ENCODE measurements at places on chromosomes 3 and 15.

GRCh38 chr15:100665570-100665969 lies 63.2 kb downstream of the ASB7 start:
- DNase-seq, result no peak

DNA sequence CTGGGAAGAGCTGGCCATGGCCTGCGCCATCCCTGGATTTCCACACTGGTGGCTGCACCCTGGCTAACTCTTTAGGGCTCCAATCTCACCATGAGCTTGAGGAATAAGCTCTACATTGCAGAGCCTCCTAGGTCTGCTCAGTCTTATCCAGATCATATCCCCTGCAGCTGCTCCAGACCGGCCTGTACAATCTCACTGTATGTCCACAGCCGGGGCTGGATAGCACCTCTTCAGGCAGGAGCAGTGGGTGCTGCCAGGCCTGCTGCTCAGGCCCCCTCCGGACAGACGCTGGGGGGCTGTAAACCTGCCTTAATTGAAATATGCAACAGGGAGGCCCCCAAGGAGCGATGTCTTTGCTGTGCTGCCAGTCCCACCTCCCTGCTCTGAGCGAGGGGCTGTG lies 15.6 kb downstream of the INSYN1 start:
- DNase-seq, result no peak

- no peak for DNase-seq
These were observed 172.8 kb upstream of the C2CD4B start for GRCh38 chr15:62337934-62338333.

- peak; percentile 59 for DNase-seq
These were observed 26.3 kb upstream of the TIPARP start for GRCh38 chr3:156648086-156648485.

DNA sequence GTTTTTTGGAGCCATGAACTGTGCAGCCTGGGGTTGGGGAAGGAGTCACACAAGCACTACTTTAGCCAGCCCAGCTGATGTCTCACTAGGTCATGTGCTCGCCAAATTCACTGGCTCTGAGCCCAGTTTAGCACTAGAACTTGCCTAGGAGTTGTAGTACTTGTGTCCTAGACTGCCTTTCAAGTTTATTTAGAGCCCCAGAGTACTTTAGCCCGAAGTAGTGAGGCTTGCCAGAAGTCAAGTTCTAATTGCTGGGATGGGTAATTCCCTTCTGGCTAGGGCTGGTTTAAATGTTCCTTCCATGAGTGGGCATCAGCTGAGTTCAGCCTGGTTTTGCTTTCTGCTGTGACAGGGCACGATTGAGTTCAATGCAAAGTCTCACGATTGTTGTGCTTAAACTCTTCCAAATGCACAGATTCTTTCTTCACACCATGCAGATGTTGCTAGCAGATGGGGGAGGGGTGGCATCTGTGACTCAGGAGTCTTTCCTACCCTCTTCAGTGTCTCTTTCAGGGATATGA lies 228.2 kb upstream of the ZPLD1 start:
- peak; percentile 34 for DNase-seq

DNA sequence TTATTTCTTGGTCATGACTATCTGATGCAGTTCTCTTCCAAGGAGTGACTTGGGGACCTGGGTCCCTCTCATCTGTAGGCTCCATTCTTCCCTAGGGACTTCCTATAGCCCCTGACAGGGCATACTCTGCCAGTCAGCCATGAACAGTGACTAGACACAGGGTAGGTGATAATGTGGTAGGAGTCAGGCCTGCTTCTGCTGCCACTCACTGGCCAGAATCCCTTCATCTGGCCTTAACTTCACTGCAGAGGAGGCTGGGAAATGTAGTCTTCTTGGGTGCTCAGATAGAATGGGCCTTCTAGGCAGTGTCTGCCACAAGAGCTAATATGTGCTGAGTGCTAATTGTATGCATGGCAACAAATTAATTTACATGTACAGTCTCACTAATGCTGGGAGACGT lies 84.5 kb downstream of the CACNA2D3 start:
- no peak for DNase-seq

- DNase-seq, result peak; percentile 21
These were observed 172.2 kb downstream of the ATP10A start for GRCh38 chr15:25690673-25691543.

- DNase-seq, result no peak
These were observed 32.7 kb downstream of the CCNL1 start for GRCh38 chr3:157127268-157127667.

DNA sequence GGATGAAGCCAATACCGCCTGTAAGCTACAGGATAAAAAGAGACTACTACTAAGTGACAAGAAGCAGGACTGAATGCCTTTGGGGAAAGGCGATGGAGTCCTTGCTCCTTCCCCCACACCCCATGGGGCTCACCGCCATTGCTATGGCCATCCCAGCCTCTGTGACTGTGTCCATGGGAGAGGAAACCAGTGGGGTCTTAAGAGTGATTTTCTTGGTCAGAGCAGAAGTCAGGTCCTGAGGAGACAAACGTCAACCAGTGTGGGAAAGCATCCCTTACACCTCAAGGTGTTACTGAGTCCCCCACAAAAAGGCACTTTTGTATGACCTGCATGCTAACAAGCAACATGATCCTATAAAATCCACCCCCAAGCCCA lies 913 bp downstream of the IMPDH2 start:
- no peak for DNase-seq

- DNase-seq, result no peak
These were observed 66.1 kb downstream of the CHCHD6 start for GRCh38 chr3:126770096-126770495.

DNA sequence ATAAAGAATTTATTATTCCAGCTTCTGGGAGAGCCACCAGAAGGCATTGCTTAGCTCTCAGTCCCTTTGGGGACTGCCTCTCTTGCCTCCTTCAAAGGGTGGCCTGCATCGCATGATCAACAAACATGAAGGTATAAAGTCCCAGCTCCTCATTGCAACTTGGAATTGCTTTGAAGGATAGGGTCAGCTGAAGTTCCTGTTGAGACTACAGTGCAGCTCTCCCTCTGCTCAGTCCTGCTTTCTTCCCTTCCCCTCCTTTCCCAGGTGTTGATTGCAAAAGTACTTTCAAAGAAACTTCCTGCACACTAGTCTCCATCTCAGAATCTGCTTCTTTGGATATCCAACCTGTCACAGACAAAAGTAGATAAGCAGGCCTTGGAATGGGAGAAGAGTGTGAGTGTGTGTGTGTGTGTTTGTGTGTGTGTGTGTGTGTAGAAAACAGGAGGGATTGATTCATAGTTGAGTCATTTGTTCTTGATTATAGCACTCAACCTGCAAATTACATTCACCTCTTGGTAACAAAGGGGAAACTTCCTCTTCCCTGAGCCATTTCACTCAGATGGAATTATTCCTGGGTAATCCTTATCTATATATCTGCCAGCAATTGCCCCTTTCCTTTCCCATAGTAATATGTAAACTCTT lies 13.7 kb downstream of the CCR8 start:
- no peak for DNase-seq

GRCh38 chr3:164539215-164539614 lies 539.1 kb downstream of the SI start:
- no peak for DNase-seq

GRCh38 chr15:80758130-80758745 lies 20.9 kb upstream of the CEMIP start:
- no peak for DNase-seq

DNA sequence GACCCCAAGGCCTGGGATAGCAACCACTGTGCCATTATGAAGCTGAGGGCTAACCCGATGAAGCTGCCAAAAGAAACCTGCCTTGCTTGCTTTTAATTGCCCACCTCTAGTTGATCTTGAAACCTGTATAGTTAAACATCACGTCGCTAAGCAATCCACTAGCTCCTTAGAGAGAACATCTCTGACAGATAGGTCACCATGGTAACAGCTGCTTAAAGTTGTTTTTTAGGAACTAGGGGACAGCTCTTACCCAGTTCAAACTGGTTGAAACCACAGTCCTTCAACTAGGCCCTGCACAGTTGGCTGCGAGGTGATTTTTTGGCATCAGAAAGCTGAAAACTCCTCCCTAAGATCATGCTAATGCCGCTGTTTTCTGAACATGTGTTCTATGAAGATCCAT lies 135.7 kb downstream of the EBLN2 start:
- no peak for DNase-seq

DNA sequence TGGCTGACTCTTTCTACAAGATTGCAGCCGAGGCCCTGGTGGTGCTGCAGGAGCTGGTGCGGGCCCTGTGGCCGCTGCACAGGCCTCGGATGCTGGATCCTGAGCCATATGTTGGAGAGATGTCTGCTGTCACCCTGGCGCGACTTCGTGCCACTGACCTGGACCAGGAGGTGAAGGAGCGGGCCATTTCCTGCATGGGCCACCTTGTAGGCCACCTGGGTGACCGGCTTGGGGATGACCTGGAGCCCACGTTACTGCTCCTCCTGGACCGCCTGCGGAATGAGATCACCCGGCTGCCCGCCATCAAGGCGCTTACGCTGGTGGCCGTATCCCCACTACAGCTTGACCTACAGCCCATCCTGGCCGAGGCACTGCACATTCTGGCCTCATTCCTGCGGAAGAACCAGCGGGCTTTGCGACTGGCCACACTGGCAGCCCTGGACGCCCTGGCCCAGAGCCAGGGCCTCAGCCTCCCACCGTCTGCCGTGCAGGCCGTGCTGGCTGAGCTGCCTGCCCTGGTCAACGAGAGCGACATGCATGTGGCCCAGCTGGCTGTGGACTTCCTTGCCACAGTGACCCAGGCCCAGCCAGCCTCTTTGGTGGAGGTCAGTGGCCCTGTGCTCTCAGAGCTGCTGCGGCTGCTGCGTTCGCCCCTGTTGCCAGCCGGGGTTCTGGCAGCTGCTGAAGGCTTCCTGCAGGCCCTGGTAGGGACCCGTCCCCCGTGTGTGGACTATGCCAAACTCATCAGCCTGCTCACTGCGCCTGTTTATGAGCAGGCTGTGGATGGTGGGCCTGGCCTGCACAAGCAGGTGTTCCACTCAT lies 20.3 kb downstream of the CAND2 start:
- no peak for DNase-seq

- DNase-seq, result no peak
These were observed at the start of gene LRRC3B for GRCh38 chr3:26622621-26623418. Gene LRRC3B (plus strand): TSS chr3:26622772. CDS start chr3:26709673, 86,901 bp downstream.

DNA sequence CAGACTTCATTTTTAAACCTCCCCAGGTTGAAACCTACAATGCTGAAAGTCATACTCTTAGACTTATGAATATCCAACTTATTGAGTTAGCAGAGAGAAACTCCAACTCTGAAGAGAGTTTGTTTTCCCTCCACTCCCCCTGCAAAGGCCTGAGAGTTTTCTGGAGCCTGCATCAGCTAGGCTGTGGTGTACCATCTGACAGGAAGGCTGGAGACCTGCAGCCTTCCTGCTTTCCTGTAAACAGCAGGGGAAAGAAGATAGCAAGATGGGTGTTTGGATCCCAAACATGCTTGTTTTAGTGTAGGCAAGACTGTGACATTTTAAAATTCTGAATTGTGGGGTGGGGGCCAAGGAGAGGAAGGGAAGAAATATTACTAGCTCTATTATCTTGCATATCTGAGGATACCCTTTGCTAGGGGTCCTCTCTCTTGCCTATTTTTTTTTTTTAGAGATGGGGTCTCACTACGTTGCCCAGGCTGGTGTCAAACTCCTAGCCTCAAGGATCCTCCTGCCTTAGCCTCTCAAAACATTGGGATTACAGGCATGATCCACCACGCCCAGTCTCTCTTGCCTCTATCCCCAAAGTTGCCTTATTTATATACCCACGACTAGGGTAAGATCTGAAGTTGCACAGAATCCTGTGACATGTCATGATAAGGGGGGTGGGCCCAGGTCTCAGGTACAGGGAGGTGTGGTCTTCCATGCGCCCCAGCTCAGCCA lies 51.0 kb upstream of the USP3 start:
- no peak for DNase-seq

GRCh38 chr3:86451749-86452148 lies 539.2 kb downstream of the VGLL3 start:
- DNase-seq, result no peak

- no peak for DNase-seq
These were observed 12.0 kb downstream of the FSTL1 start for GRCh38 chr3:120438665-120439370.

DNA sequence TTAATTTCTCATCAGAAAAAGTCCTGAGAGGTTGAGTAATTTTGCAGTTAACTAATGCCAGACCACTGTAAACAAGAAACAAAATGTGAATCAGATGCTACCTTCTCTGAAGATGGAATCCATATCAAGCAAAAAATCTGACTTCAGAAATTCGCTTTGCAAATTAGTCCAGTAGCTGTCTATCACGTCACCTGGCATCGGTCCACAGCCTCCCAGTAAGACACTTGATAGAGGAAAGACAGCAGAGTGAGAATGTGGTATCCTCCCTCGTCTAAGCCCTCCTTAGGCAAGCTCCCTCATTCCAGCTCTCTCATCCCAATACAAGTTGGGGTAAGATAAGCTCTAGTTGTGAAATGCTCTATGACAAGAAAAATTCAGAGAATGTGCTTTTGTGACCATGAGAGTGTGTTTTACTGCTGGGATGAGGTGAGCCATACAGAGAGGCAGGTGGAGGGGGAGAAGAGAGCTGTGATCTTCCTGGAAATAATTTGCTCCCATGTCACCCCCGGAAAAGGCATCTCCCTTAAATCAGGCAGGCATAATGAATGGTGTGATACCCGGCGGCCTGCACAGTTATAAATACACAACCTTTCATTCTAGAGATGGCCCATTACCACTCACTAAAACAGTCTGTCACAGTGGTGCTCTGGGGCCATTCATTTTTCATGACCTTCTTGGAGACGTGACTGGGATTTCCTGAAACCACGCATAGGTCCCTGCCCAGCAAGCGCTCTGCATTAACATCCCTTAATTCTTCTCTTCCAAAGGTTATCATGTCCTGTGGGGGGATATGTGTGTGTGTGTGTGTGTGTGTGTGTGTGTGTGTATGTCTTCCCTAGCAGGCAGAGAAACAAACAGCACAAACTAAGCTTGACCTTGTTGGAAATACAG lies 602.0 kb upstream of the KCNMB2 start:
- no peak for DNase-seq

- DNase-seq, result peak; percentile 48
These were observed 16.0 kb upstream of the MEGF11 start for GRCh38 chr15:66269326-66270090.

GRCh38 chr15:89593018-89593417 lies 17.7 kb downstream of the TICRR start:
- DNase-seq, result no peak

DNA sequence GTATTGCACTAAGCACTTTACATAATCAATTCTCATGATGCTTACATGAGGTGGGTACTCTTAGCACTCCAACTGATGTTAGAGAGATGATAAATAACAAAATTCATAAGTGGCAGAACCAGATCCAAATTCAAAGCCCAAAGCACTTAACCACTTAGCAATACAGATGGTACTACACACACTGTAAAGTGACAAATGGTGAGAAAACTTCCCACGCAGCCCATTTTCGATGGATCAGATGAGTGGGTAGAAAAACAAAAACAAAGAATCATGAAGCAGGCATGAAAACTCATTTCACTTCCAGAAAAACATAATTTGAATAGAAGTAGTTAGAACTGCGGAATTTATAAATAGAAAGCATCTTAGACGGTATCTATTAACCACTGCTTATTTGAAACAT lies 66.2 kb downstream of the FRMD4B start:
- no peak for DNase-seq
